Stimulated activated CD8-positive, alpha-beta memory T cell treated with anti-CD3 and anti-CD28 coated beads, Interleukin-15, amount 100 ng/mL, for 48 hours (primary cell): ENCODE measurements at places on chromosomes 16 and 17.

DNA sequence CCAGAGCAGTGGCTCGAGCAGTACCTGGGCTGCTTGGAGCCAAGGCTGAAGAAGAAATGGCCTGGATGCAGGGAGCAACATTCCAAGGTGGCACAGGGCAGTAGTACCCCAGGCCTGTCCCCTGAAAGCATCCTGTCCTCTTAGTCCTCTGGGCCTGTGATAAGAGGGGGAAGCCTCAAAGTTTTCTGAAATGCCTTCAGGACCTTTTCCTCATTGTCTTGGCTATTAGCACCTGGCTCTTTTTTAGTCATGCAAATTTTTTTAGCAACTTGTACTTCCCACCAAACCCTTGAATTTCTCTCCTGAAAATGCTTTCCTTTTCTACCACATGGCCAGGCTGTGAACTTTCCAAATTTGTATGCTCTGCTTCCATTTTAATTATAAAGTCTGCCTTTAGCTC, 148.9 kb downstream of the HS3ST2 start:
- no peak for DNase-seq

GRCh38 chr17:74959826-74960515, 12.6 kb downstream of the HID1 start:
- DNase-seq = no peak

- no peak for DNase-seq
Observed at GRCh38 chr17:59627274-59627673, 7.6 kb downstream of the CLTC start.

- no peak for DNase-seq
Observed at GRCh38 chr17:6408276-6408675, 26.6 kb downstream of the AIPL1 start.

DNA sequence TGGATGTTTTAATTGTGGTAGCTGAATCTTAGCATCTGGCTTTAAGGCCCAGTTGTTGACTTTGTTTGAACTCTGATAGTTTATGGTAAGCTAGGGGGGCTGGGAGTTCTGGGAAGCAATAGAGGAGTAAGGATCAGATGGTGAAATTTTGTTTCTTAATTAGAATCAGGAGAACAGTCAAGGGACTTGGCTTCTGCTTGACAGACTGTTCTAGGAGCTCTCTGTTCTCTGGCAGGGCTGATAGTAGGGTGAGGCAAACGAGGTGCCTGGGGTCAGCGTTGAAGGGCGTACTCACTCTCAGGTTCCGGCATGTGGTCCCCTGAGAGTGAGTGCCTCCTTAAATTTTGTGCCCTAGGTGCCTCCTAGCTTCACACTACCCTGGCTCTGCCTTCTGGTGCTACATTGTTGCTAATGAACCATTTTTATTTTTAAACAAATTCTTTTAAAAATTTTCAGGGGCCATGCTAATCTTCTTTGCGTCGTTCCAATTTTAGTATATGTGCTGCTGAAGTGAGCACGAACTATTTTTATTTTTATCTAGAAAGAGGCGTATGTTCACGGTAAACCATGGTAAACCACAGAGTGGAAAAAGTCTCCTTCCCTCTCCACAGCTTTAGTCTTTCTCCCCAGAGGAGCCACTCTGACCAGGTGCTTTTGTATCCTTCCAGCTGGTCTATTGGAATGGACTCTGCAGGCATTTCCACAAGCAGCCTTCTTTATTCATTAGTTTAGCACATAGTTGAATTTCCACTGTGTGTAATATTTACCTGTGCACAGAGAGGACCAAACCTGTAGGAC, 19.7 kb downstream of the SLC7A6 start:
- no peak for DNase-seq

DNA sequence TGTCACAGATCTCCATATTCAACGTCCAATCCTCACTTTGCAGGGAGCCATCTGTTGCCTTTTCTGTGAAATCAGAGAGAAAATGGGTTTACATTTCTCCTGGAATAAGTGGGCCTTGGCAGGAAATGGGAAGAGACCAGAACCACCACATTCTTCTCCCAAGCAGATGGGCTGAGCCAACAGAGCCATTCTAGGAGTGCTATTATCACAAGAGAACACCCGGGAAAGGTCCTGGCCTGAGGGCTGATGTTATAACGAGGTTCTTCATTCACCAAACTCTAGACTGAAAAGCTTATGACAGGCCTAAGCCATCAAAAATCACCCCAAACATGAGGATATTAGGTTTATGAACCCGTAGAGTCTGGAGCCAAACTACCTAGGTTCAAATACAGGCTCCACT, 64.7 kb downstream of the TOM1L2 start:
- DNase-seq = no peak
